Astrocyte (in vitro differentiated cells and primary cell): ENCODE measurements at places on chromosomes 6 and 20. TPM values are rescaled to one million over a fixed set of nuclear protein-coding genes. Genes with fewer than 3 reads are reported as not detected.
A peak's percentile ranks its signal among the peaks of the same experiment; 100 is the strongest.

Gene LY86
- total RNA-seq, result not detected in 2 replicates

Gene FOXS1
- 26.0 and 37.1 TPM in 2 replicates for total RNA-seq

Gene SEMG1
- not detected in 2 replicates for total RNA-seq

Gene GPX5
- total RNA-seq, result 4.3 and 6.6 TPM in 2 replicates

Gene SNX5
- total RNA-seq, result 78.0 and 95.1 TPM in 2 replicates

Gene TBP
- total RNA-seq, result 14.2 and 19.3 TPM in 2 replicates

Gene PABPC1L
- 48.7 and 50.2 TPM in 2 replicates for total RNA-seq

- no peak for DNase-seq
Measured at GRCh38 chr6:11036977-11037430, 7.1 kb downstream of the ELOVL2 start.

GRCh38 chr20:40893610-40894236 is 134.9 kb upstream of the TOP1 start:
- no peak for DNase-seq

GRCh38 chr6:6878887-6879585 is 228.7 kb upstream of the RREB1 start:
- DNase-seq, result peak; percentile 19

GRCh38 chr6:47098570-47098993 is 56.5 kb upstream of the ADGRF1 start:
- DNase-seq, result no peak

DNA sequence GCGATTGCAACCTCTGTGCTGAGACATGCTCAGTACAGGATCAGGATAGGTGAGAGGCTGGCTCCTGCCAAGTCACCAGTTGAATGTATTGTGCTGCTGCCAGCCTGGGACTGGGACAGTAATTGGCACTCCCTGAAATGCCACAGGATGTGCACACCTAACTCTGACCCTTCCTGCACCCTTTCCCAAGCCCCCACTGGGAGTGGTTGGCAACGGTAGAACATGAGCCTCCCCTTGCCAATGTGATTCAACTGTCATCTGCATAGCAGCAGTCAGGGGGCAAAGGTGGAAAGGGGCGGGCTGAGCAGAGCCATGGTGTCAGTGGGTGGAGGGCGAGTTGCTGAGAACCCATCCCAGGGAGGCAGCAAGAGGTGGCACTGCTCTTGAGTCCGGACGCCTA is 15.4 kb downstream of the SPINT3 start:
- DNase-seq, result no peak

GRCh38 chr6:97456070-97456469 is 173.1 kb upstream of the MMS22L start:
- DNase-seq, result no peak

DNA sequence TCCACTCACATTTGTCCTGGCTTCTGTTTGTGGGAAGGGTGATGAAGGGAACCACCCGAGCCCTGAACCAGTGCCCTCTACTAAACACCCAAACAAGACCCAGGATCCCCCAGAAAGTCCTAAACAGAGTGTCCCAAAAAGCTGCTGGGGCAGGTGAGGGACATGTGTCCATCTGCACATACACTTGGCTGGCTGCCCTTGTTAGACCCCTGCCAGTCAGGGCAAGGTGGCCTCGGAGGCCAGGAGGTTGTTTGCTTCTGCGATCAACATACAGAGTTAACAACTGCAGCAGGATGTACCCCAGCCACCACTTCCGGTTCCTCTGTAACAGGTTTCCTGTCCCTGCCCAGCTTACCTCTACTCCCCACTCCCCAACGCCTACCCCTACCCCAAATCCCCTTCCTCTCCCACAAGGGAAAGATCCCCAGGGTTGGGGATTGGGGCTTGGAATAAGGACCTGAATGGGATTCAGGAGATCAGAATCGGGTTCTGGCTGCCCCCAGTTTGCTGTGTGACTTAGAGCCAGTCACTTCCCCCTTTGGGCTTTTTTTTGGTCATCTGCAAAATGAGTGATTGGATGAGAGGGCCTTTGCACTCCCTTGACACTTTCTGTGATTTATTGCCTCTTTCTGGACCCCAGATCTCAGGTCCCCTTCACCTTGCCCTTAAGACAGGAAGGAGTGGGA is 13.9 kb downstream of the DEF6 start:
- DNase-seq, result no peak

DNA sequence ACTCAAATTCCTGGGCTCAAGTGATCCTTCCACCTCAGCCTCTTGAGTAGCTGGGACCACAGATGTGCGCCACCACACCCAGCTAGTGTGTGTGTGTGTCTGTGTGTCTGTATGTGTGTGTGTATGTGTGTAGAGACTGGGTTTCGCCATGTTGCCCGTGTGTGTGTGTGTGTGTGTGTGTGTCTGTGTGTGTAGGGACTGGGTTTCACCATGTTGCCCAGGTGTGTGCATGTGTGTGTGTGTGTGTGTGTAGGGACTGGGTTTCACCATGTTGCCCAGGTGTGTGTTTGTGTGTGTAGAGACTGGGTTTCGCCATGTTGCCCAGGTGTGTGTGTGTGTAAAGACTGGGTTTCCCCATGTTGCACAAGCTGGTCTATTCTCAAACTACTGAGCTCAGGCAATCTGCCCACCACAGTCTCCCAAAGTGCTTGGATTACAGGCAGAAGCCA is 28.3 kb downstream of the CDK5RAP1 start:
- DNase-seq, result no peak

DNA sequence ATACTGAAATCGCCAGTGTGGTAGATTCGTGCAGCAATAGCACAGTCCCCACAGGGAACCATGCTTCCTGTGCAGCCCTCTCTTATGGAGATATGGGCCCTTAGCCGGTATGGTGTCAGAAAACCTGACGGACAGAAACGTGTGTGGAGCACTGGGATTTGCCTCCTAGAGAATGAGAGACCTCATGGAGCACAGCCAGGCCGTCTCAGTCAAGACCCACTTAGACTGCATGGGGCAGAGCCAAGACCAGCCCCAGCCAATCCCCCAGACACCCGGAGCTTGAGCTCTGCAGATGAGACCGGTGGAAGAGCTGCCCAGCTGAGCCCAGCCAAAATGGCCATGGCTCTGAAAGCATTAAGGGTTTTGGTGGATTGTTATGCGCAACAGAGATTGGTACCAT is 163.7 kb downstream of the DLL1 start:
- no peak for DNase-seq

DNA sequence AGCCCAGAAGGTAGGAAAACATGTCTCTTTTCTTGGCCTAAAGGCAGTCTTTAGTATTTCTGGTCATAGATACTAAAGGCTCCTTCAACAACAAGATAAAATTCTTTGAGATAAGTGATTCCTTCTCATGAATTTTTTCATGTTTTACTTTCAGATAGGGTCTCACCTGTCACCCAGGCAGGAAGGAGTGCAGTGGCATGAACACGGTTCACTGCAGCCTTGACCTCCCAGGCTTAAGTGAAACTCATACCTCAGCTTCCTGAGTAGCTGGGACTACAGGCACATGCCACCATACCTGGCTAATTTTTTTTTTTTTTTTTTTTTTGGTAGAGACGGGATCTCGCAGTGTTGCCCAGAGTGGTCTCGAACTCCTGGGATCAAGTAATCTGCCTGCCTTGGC is 9.1 kb downstream of the PNLDC1 start:
- DNase-seq, result no peak
